Smooth muscle cell of the umbilical artery (primary cell): ENCODE measurements at places on chromosomes 5 and 9. TPM values are rescaled to one million over a fixed set of nuclear protein-coding genes. Genes with fewer than 3 reads are reported as not detected.

The HTR4 gene
- not detected in 2 replicates for total RNA-seq

The PCSK5 gene
- total RNA-seq, result 8.5 and 10.7 TPM in 2 replicates

The KIF20A gene
- 3.9 and 27.8 TPM in 2 replicates for total RNA-seq

The CCDC192 gene
- not detected in 2 replicates for total RNA-seq

The PHYHD1 gene
- total RNA-seq, result 2.1 and 3.4 TPM in 2 replicates

The TOR1B gene
- 58.1 and 58.2 TPM in 2 replicates for total RNA-seq

The ZER1 gene
- total RNA-seq, result 20.5 and 37.4 TPM in 2 replicates

The FOXD4L3 gene
- total RNA-seq, result not detected in 2 replicates

The PCDHGA1 gene
- 0.69 and 0.89 TPM in 2 replicates for total RNA-seq

The HRH2 gene
- not detected in 2 replicates for total RNA-seq

The C1QTNF3 gene
- 0.30 and 0.60 TPM in 2 replicates for total RNA-seq

The PCDHB6 gene
- total RNA-seq, result 0.14 and 0.30 TPM in 2 replicates
